AG04450 (cell line): ENCODE measurements at places on chromosomes 5 and 9.

GRCh38 chr5:177018341-177018740 lies 4.2 kb upstream of the ZNF346 start:
- DNase-seq = no peak

DNA sequence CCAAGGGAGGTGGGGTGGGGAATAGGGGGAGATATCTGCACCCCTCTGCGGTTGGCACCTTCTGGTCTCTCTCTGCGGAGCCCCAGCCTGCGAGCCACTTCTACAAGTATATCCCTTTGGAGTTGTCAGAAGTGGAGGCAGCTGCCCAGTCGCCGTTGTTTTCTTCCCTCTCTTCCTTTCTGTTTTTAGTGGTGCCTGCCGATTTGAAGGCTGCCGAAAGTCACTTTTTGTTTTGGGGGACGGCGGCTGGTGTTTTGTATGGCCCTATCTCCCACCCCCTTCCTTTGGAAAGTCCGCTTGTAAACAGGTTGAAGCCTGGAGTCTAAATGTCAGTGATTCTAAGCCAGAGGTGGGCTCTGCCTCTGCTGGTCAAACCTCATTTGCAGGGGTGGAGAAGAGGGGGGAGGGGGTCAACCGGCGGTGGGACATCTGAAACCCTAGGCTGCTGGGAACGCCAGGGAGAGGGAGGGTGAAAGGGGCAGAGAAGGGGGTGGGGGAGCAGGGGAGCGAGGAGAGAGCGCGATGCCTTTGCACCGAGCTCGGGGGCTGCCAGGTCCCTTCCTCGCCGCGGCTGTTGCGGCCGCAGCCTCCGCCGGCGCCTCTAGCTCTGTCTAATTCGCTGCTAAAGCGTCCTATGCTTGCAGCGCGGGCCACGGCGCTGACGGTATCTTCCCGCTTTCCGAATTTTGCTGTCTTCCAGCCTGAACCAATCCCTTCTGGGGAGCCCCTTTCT lies at the start of gene FGF10:
Gene FGF10 (minus strand): TSS at position 331 of the 733 bp plus-strand sequence. CDS start 738 bp downstream, outside the sequence.
- no peak for DNase-seq

- DNase-seq = no peak
Observed at GRCh38 chr5:80125962-80126480, 90.9 kb downstream of the THBS4 start.

DNA sequence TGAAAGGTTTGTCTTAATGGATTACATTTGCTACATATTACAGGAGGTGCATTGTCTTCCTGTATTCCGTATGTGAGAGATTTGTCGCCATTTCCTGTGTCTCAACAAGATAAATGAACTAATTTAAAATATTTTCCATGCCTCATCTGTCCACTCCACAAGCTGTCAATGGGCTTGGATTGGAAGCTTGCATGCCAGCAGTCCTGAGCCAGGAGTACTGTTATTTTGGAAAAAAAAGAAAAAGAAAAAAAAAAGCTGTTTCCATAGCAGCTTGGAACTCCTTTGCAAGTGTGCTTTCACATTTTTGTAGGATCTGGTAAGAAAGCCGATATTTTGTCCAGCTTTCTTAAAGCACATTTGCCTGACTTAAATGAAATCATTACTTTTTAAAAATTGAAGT lies 330.8 kb downstream of the KDM4C start:
- DNase-seq = no peak

- no peak for DNase-seq
Observed at GRCh38 chr5:19855453-19855852, 132.5 kb downstream of the CDH18 start.

GRCh38 chr5:68181039-68181599 lies 34.4 kb upstream of the PIK3R1 start:
- no peak for DNase-seq

DNA sequence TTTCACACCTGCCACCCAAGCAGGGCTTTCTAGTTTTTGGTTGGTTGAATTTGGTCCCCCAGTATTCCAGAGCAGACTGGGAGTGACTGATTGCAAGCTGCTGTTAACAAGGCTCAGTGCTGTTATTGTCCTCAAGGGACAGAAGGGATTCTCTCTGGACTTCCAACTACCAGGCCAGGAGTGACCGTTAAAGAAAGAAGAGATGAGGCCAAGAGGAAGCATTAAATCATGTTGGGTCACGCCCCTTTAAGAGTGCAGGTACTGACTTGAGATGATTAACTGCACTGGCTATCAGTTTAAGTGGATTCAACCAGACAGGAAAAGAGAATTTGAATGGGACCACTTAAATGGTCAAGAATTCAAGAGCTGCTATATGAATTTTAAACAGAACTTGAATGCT lies 220.8 kb upstream of the PCSK5 start:
- no peak for DNase-seq
